ENCODE measurements at places on chromosomes 1 and 21.

DNA sequence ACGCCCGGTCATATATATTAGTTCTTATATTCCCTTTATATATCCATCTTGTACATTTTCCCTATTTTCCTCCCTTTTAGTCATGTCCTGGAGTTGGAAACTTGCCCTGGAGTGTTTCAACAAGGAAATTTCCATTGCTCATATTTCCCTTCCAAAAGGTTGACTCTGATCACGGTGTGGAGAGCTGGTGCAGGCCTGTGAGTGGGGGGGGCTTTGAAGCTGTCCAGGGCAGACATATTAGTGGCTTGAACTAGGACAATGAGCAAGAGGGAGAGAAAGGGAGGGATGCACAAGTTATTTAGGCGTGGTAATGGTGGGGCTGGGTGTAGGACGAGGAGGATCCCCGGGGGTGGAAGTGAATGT is 30.4 kb upstream of the TMEM61 start:
- DNase-seq = no peak

DNA sequence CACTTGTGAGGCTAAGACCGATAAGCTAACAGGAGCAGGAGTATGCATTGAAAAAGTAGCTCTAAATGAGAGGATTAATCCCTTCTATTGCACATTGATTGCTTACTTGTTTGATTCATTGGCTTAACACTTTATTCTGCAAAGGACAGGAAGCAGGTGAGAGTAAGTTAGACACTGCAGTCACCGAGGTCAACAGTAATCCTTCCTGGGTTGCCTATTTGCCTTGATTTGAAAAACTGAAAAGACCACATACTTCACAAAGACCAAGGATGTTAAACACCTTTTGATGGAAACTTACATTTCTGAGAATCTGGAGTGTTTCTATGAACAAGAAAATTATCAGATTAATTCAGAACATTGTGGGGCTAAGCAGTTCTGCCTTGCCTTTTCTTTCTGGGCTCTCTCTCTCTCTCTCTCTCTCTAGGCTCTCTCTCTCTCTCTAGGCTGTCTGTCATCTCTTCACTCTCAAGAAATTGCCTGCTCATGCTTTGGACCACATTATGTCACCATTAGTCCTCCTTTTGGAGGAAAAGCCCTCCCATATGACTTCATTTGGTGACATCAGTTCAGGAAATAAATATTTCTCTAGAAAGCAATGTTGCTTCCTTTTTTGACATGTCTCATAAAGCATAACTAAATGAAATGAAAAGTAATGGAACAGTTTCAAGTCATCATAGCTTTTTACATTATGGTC is 103.8 kb downstream of the TNFSF18 start:
- DNase-seq = no peak

- no peak for DNase-seq
These were observed 44.9 kb downstream of the GADD45A start for GRCh38 chr1:67729872-67730271.

GRCh38 chr1:18279351-18280074 is 171.9 kb downstream of the IGSF21 start:
- no peak for DNase-seq

- no peak for DNase-seq
These were observed 2.8 kb upstream of the USP1 start for GRCh38 chr1:62433861-62434617.

DNA sequence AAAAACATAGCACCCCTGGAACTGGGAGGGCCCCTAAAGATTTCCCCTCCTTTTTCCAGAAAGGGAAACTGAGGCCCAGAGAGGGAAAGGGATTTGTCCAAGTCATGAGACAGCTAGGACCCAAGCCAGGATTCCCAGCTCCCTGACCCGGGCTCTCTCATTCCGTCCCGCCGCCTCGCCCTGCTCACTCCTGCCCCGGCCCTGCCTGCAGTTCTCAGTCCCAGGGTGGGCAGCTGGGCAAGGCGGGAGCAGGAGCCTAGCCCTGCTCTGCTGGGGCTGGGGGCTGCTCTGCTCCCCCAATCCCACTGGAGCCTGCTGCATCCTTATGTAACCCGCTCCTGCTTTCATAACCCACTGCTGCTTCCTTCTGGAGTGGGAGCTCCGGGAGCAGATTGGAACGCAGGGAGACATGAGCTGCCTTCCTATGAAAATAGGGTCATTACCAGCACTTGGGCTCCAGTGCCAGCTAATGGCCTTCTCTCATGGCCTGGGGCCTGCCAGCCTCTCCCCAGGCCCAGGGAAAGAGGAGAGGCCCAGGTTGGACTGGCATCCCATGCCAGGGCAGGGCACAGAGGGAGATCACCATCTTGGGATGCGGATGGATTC is 84.5 kb downstream of the CAMK2N1 start:
- DNase-seq = no peak

DNA sequence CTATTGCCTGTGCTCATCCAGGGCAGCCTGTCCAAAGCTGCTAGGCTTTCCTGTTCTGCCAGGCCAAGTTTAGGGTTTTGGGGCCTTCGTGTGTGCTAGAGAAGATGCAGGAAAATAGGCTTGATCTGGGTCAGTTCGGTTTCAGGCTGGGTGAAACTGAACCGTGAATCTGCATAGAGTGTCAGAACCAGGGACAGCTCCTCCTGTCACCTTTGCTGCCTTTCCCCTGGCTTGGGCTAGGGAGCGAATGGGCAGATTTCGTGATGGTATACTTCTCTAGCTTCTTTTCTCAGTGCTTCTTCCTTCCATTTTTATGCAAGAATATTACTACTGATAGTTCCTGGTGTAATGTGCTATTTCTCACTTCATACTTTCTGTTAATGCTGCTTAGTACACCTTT is 6.0 kb upstream of the AGO1 start:
- DNase-seq = peak; percentile 34
